ENCODE measurements at places on chromosomes 1 and 21.

GRCh38 chr1:36988321-36988720, 46.0 kb downstream of the GRIK3 start:
- no peak for ATAC-seq

- ATAC-seq = no peak
Observed at GRCh38 chr1:187474336-187474735, 645.6 kb downstream of the PLA2G4A start.

DNA sequence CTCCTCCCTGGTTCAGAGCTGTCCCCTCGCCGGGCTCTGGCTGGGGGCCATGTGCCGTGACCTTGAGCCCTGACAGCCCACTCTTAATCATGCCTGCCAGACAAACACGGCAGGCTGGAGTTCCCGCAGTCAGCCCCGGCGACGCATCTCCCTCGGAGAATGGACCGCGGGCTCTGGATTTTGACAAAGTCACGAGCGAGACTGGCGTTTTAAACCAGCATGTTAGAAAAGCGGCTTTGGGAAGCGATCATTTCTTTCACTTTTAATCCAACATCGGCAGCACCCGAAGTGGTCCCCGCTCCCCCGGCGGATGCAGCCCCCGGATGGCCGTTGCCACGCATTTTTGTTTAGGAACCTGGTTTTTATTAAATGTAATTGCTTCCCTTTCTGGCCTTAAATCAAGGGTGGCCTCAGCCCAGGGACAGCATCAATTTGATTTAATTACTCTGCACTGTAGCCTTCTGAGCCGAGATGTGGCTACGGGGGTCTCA, 70.9 kb downstream of the PRDM16 start:
- no peak for ATAC-seq

DNA sequence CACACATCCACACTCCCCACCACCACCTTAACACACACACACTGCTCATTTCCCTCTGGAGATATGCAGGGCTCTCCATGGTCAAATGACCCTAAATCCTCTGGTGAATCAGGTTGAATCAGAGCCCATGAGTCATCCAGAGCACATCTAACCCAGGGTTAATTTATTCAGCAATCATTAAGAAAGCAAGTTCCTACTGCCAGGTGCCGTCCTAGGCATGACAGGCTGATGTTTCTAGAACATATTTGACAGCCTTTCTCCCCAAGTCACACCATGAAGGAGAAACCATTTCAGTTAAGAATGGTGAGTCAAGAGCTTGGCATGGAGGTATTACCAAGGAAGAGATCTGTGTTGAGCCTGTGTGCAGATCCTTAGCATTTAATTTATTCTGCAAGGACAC, 194.3 kb upstream of the CAMK1G start:
- ATAC-seq = no peak

DNA sequence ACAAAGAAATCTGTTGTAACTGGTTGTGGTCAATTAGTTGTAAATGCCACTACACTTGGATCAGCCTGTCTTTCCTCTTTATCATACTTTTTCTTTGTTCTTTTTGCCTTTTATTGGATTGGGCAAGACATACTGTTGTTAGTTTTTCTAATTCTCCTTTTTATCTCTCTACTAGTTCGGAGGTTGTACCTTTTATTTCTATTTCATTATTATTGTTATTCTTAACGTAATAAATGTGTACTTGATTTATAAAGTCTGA, 59.2 kb downstream of the IVNS1ABP start:
- no peak for ATAC-seq

GRCh38 chr1:210726621-210727020, 397.9 kb downstream of the HHAT start:
- ATAC-seq = no peak

- peak; percentile 71 for ATAC-seq
Observed at GRCh38 chr1:219416598-219417238, 196.2 kb downstream of the ZC3H11B start.

GRCh38 chr1:221688488-221688843, 53.4 kb downstream of the DUSP10 start:
- ATAC-seq = peak; percentile 16

DNA sequence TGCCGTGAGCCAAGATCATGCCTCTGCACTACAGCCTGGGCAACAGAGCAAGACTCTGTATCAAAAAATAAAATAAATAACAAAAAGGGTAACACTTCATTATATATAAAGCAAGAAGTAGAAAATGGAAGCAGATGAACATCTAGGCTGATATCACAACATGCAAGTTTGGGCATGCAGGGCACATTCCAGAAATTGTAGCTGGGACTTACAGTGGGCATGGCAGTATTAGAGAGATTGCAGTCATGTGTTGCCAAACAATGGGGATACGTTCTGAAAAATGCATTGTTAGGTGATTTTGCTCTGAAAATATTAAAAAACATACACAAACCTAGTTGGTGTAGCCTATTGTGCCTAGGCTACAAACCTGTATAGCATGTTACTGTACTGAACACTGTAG, 441.0 kb upstream of the PRMT6 start:
- ATAC-seq = no peak

DNA sequence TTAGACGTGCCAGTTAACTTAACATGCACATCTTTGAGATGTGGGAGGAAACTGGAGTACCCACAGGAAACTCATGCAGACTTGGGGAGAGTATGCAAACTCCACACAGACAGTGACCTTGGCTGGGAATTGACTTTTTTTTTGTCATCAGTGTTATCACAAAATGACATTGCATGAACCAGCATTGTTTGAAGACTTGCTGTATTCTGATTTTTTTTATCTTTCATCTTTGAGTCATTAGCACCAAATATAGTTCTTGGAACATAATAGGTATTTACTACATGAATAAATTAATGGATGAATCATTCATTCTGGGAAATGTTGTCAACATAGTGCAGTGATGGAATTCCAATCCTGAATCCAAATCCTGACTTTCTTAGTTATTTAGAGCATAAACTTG, 77.0 kb downstream of the ATF6 start:
- ATAC-seq = no peak

GRCh38 chr1:178337091-178337706, 159.6 kb downstream of the CLEC20A start:
- no peak for ATAC-seq

DNA sequence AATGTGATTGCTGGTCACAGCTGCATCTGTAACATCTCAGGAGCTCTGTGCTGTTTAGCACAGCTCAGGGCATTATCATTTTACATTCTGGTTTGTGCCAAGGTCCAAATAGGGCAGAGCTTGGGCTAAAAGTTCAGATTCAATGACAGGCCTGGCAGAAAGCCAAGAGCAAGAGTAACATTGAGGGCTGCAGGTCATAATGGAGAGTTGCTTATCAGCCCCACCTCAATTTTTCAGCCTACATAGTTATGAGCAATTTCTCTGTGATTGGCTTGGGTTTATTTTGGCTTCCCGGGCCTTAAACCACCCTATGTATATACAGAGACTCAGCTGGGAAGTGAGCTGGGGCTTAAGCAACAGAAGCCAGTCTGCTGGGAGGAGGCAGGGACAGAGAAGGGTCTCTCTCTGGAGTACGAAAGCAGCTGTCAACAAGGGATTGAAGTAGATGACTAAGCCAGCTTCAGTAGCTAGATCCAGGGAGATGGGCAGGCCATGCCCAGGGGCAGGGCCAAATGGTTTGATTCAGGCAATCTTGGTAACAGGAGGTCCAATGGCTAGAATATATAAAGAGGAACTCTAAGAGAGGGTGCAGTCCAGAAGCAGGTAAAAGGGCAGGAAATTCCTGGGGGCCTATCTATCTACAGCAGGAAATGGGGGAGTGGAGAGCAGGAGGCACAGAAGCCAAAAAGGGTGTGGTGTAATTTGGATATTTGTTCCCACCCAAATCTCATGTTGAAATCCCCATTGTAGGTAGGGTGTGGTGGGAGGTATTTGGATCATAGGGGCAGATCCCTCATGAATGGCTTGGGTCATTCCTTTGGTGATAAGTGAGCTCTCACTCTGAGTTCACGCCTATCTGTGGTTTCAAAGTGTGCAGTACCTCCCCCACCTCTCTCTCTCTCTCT, 49.0 kb downstream of the BRINP2 start:
- no peak for ATAC-seq

DNA sequence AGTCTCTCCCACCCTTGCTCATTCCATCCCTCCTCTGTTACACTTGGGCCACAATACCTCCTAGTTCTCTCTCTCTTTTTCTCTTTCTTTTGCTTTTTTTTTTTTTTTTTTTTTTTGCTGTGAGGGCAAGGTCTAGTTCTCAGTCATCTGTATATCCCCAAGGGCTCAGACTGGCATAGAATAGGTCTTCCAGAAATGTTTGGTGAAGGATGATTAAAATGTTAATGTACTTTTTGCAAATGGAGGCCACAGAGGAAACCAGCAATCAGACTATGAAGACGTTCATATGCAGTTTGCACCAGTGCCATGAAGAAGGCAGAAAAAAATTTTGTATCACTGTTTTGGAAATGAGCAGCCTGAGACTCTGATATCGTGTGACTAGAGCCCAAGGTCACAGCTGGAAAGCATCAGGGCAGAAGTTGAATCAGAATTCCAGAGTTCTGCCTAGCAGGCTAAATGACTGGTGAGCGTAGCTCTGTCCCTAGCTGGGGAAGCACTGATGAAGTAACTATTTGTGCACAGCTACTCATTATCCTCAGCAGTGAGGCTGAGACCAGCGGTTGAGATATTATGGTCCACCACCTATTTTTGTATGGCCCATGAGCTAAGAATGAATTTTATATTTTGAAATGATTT, 186.5 kb downstream of the TGFBR3 start:
- no peak for ATAC-seq

- ATAC-seq = no peak
Observed at GRCh38 chr1:48236716-48237470, 14.4 kb downstream of the SLC5A9 start.

DNA sequence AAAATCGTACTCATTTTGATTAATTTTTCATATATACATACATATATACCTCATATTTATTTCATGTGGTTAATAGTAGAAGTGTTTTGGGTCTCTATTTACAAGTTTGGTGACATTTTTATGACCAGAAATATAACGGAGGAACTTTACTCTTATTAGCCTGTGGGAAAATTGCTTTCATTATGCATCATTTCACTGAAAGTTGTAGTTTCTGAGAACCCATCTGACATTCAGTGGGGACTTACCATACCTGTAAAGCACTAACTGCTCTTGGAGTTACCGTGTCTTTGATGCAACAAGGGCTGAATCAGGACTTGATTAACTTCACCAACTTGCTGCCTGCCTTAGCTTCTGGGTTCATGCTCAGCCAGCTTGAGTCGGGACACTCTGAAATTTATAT, 49.9 kb upstream of the ITPKB start:
- ATAC-seq = peak; percentile 60

GRCh38 chr1:25343872-25344271, 5.7 kb downstream of the TMEM50A start:
- no peak for ATAC-seq

DNA sequence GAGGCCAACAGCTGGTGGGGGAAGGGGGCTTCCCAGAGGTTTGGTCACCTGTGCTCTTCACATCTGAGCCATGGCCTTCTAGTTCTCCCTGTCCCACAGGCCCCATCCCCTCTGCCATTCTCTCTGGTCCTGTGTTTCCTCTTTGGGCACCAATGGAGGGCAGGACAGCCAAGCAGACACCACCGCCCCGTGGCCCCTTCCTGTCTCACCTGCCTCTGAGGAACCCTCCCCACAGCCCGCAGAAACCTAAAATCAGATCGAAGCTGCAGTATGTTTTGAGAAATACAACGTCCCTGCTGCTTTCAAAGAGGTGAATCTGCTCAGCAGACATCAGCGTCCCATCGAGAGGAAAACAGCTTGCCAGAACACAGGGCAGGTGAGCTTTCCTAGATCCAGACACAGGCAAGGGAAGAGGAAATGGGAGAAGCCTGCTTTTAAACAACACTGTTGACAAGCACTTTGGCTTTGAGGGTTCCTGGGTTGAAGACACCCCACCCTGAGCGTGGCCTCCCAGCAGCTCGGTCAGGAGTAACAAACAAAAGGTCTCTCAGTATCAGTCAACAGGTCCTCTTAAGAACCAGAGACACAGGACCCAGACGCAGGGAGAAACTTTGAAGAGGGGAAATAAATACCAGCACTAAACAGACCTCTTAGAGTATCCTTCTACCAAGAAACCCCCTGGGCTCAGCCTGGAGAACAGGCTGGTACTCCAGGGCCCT, 2.3 kb downstream of the PANK4 start:
- no peak for ATAC-seq

GRCh38 chr1:217244971-217245370, 385.9 kb downstream of the GPATCH2 start:
- no peak for ATAC-seq

DNA sequence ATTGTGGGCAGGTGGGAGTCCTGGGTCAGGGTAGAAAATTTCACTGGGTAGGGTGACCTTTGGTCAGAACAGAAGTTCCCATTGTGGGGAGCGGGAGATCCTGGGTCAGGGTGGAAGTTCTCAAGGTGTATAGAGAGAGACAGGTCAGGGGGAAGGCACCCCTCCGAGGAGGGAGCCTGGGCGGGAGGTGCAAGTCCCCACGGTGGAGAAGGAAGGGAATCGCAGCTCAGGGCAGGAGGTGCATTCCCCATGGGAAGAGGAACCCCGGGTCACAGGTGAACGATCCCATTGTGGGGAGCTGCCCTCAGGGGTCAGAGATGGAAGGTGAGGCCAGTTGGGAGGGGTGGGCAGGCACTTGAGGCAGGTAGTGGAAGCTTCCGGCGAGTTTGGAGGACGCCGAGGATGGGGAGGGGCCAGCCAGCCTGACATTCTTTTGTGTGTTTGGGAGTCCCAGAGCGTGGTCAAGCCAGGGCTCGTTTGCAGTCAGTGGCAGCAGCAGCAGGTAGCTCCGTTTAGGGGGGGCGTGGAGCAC, 637 bp downstream of the LYPLA2 start:
- peak; percentile 7 for ATAC-seq

DNA sequence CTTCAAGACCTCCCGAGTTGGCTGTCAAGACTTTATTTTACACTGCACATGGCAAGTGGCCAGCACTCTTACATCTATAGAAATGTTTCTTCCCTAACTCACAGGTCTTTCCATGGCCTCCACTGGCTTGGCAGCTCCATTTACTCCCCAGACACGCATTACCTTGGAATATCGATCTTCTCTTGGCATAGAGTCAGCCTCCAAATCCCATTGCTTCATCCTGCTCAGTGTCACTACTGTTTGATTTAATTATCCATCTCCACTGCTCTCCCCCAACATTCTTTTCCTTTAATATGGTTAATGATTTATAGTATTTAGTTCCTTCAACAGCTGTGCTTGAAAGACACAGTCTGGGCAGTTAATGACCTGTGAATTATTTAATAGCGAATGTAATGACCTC, 241.2 kb upstream of the MAP1LC3C start:
- ATAC-seq = no peak

- ATAC-seq = no peak
Observed at GRCh38 chr1:12446593-12446992, 171.4 kb downstream of the DHRS3 start.

- no peak for ATAC-seq
Observed at GRCh38 chr1:174659823-174660222, 212.1 kb downstream of the GPR52 start.

DNA sequence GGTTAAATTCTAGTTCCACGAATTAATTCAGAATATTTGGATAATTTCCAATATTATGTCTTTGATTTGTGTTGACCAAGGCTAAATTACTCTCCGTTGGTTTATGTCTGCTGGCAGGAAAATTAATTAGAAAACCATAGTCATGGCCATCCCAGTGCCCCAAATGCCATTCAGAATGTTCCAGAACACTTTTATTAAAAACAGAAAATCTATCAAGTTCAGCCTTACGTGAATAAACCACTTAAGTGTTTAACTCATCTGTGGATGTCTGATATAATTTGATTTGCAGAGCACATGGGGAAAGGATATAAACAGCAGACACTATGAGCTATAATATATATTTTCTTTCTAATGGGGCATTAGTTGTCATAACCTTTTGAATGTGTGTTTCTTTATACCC, 480.7 kb downstream of the MRPL39 start:
- no peak for ATAC-seq

Measured in stimulated activated memory B cell treated with anti-CD40 and anti-IgM and Interleukin-4, amounts not matched to agents 10 μg/mL and 1 μg/mL and 100 μg/mL, for 72 hours (primary cell).